ENCODE measurements at places on chromosomes 7 and 10.

- no peak for DNase-seq
Measured at GRCh38 chr7:77439572-77439971, 23.4 kb upstream of the GSAP start.

- no peak for DNase-seq
Measured at GRCh38 chr10:123017421-123018165, 8.8 kb downstream of the ACADSB start.

DNA sequence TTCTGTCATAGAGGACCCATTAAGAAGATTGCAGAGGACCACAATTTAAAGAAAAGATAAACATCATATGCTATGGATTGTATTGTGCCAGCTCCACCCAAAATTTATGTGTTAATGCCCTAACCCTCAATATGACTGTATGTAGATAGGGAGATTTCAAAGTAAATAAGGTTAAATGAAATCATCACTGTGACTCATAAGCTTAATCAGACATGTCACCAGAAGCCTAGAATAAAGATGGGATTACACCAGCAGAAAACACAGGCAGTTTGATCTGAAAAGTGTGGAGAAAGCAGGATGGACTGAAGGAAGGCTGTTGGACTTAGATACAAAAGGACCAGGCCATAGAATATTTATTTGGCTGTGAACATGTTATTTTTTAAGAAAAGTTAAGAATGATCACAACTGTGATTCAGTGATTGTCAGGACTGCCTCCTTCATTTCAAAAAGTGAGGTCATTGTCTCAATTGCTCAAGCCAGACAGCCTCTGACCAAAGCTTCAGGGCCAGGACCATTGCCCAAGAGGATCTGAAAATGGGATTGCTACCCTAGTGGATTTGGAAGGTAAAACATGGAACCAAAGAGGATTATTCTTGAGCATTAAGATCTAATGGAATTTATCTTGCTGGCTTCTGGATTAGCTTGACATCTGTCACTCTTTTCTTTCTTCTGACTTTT is 270.8 kb upstream of the POM121L12 start:
- no peak for DNase-seq

GRCh38 chr7:131489196-131489595 is 67.2 kb downstream of the PODXL start:
- DNase-seq: no peak

GRCh38 chr7:146002431-146003078 is 114.0 kb upstream of the CNTNAP2 start:
- DNase-seq: no peak

GRCh38 chr7:84182301-84182700 is 12.3 kb downstream of the SEMA3A start:
- DNase-seq: no peak

DNA sequence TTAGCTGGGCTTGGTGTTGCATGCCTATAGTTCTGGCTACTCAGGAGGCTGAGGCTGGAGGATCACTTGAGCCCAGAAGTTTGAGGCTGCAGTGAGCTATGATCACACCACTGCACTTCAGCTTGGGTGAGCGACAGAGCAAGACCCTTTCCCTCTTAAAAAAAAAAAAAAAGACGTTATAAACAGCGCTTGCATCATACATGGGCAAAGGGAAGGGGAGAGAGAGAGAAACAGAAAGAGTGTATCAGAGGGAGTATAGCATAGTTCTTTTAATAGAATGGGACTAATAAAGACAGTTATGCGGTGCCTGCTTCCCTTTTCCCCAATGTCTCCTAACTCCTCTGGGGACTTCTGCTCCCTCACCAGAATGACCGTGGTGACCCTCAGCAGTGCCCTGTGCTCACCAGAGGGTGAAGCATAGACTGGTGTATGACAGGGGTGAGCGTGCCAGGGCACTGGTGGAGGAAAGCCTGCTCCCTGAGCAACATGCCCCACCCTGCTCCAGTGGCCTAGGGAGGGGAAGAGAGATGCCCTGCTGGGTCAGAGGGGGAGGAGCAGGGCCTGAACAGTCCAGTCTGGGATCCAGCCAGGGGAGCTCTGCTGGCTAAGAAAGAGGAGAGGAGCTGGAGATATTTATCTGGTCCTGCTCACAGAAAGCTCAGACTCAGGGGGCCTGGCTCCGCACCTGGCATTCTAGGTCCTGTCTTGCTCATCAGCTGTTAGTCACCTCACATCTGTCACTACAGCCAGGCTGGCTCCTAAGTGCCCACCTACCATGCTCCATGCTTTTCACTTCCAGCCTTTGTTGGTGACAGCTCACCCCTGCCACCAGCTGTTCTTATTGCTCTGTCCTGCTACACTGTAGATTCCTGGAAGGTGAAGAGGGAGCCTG is 2.2 kb downstream of the PDZD7 start:
- DNase-seq: no peak

- DNase-seq: peak; percentile 86
Measured at GRCh38 chr10:114043532-114044246, at the start of gene ADRB1. TSS of gene ADRB1 (plus strand) at chr10:114043866. CDS start at chr10:114044133, 267 bp downstream.
